Stimulated activated CD8-positive, alpha-beta memory T cell treated with anti-CD3 and anti-CD28 coated beads, Interleukin-15, amount 100 ng/mL, for 48 hours (primary cell): ENCODE measurements at places on chromosomes 5 and 9.

GRCh38 chr5:148729182-148729581 lies 74.9 kb upstream of the HTR4 start:
- no peak for DNase-seq

DNA sequence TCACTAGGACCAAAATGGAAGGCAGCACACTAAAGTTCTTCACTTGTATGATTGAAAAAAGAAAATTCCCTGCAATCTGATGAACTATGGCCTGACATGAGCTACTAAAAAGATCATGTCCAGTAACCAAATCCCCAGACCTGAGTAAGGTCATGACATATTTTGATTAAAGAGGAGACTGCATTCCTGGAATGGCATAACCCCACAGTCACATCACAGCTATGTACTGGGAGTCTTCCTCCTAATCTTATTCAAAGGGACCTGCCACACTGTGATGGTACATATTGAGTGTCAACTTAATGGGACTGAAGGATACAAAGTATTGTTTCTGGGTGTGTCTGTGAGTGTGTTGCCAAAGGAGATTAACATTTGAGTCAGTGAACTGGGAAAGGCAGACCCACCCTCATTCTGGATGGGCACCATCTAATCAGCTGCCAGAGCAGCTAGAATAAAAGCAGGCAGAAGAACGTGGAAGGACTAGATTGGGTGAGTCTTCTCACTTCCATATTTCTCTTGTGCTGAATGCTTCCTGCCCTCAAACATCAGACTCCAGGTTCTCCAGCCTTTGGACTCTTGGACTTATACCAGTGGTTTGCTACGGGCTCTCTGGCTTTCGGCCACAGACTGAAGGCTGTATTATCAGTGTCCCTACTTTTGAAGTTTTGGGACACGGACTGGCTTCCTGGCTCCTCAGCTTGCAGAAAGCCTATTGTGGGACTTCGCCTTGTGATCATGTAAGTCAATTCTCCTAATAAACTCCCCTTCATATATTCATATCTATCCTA lies 345.0 kb downstream of the TMEM38B start:
- DNase-seq, result no peak

DNA sequence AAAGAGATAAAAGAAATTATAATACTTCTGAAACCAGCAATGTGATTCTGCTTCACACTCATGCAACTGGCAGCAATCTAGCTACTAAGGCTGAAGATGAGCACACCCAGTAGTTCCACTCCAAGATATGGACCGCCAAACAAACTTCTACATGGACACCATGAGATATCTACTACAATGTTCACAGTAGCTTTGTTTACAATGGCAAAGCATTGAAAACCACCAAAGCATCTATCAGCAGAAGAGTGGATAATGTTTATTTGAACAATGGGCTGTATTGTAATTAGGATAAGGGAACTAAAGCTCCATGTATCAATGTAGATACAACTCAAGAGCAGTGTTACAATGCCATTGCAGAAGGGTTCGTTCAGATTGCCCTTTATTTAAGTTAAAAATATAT lies 91.2 kb upstream of the ERBIN start:
- no peak for DNase-seq

GRCh38 chr5:91293131-91293530 lies 90.0 kb downstream of the ARRDC3 start:
- DNase-seq, result no peak

GRCh38 chr9:116686693-116687073 lies 422 bp upstream of the TRIM32 start:
- no peak for DNase-seq

DNA sequence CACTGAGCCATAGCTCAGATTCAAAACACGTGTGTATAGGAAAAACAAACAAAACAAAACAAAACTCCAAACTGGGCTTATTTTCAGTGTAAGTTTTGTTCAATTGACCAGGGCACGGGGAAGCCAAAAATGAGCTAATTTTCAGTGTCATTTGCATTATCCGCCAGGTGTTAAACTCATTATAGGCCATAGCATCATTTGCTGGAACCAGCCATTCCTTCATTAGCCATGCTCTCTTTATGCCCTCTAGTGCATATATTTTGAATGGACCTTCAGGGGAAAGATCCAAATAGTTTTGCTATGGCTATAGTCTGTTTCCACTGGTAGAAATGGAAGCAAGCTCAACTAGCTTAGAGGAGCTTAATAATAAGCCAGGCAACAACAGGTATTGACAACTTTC lies 1205.2 kb upstream of the DMAC1 start:
- DNase-seq, result no peak

DNA sequence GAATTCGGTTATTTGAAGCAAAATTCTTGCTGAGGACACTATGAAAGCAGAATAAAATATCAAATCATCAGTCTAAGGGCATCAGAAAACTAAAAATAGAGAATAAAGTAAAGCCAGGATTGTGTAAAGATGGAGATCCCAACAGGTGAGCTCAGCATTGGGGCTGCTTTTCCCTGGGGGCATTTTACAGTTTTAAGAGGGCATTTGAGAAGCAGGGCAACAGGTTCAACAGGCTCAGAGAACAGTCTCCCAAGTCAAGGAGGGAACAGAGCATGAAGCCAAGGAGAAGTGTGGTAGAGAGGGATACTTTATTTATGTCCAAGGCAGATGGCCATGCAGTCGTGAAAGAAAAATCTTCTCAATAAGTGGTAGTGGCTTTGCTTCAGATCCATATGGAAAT lies 145.4 kb downstream of the SYK start:
- no peak for DNase-seq

DNA sequence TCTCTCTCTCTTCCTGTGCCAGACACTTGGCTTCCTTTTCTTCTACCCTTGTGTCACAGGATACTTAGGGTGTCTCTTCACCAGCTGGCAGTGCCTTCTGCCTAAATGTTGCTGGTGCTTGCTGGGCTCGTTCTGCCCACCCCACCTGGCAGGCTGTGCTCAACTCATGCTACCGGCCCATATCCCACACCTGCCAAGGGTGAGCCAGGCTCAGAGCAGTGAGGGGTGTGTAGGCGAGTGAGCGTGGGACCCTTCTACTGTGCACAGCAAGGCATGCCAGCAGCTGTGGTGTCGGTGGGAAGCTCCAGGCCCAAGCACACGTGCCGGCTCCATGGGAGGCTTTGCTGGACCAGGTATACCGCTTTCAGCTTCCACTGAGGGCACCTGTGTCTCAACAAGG lies 1626.7 kb upstream of the ACO1 start:
- no peak for DNase-seq

GRCh38 chr9:110115826-110116542 lies 92.0 kb downstream of the C9orf152 start:
- DNase-seq, result no peak

DNA sequence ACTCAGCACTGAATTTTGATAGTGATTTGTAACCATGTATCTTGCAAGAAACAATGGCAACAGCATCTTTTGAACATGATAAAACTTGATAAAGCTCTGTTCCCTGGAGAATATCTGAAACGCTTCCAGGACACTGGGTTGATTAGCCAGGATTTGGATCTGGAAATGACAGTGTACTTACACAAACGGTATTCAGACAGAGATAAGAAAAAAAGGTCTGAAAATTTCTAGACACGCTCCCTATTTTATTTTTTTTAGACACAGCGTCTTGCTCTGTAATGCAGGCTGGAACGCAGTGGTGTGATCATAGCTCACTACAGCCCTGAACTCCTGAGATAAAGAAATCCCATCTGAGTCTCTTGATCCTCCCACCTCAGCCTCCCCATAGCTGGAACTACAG lies 109.0 kb downstream of the GNAQ start:
- DNase-seq, result no peak

DNA sequence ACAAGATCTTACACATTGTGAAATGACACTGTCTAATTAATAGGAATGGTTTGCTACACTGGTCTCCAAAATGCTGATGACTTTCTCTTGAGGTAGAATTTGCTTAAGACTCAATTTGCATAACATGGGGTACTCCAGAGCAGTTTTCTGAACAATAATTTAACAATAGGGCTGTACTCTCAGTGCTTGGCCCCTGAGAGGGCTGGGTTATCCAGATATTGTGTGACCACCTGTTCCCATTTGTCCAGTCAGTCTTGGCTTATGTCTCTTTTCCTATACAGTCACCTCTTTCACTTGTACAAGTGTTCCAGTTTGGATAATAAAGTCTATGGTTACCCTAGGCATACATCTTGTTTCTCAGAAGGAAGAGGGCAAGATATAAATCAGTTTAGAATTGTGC lies 17.9 kb downstream of the ZSWIM6 start:
- no peak for DNase-seq

- no peak for DNase-seq
Observed at GRCh38 chr5:171429543-171429910, 10.1 kb downstream of the FGF18 start.

DNA sequence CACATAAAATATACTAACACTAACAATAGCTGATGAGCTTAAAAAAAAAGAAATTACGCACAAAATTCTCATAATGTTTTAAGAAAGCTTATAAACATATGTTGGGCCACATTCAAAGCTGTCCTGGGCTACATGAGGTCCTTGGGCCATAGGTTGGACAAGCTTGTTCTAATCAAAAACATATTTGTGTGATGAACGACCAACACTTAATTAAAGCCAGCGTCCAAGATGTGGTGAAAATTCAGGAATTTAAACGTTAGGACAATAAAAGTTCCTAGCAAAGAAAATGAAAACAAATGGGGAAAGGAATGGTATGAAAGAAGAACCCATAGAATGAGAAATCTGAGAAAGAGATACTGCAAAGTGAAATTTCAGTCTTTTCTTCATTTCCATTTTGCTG lies 429.6 kb upstream of the DMAC1 start:
- DNase-seq, result no peak

DNA sequence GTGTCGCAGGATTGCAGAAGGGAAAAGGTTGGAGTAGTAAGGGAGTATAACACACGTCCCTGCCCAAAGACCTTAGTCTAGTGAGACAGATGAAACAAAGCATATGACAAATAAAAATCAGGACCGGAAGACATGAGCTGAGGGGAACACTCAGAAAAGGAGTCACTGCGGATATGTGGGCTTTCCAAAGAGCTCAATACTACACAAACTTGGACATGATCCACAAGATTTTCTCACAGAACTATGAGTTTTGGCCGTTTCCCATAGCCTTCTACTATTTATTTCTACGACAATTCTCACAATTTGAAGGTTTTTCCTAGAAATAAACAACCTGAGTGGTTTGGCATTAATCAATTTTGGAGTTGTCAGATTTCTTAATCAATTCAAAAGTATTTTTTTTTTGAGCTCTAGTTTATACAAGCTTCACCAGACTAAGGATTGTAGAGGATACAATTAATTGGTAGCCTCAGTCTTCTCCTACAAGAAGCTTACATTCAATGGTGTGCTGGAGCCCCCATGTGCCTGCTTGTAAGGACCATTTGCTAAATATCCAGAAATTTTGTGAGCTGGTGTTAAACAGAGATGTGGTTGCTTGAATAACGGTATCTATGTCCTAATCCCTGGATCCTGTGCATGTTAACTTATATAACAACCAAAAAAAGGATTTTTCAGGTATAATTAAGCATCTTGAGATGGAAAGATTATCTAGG lies 91.4 kb downstream of the ADAMTS12 start:
- DNase-seq, result no peak

DNA sequence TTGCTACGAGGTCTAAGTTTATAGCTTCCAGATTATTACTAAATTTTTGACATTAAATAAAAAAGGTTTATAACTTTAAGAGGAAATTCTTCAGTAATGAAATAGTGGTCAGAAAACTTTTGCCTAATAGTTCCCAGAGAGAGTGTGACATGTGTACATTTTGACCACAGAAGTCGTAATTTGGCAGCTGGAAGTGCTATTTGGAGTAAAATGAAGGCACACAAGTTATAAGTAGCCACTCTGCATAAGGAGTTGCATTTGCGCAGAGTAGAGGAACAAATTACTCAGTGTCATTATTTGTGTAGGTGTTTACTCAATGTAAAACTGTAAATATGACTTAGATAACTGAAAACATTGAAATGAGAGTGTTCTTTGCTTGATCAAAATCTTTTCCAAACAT lies 408.4 kb downstream of the CCDC171 start:
- DNase-seq, result no peak

DNA sequence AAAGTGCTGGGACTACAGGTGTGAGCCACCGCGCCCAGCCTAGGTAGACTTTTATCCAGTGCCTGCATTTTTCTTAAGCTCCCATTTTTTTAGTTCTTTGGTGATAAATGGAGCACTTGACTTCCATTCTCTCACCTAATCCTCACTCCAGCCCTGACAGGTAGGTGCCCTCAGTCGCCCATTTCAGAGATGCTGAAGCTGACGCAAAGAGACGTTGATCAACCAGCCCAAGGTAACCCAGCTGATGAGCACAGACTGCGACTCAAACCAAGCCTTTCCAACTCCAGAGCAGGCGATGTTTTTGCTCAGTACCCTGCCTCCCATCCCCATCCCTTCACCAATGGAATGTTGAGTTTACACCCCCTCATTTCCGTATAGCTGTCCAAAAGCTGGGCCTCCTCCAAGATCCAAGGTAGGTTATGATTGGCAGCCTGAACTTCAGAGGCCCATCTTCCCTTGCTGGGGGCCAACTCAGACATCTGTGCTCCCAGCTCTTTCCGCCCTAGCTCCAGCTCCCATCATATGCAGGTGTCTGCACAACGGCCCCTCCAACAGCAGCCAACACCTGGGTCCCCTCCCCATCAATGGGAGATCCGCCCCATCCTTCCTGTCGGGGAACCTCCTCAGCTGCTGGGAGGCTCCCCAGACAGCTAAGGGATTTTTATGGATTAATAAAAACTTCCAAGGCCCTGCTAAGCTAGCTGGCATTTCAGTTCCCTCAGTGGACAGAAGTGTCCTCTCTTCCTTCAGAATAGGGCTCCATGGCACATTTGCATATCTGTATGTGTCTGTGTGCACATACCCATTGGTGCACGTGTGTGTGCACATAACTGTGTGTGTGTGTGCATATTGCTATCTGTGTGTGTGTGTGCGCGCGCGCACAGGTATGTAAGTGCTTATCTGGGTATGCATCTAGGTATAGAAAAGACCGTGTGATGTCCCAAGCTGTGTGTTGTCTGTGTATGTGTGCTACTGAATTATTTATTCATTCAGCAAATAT lies 39.3 kb upstream of the VDAC1 start:
- no peak for DNase-seq

GRCh38 chr9:131759017-131759647 lies 19.3 kb upstream of the RAPGEF1 start:
- DNase-seq, result no peak

GRCh38 chr9:14978022-14979000 lies 68.1 kb upstream of the FREM1 start:
- no peak for DNase-seq

DNA sequence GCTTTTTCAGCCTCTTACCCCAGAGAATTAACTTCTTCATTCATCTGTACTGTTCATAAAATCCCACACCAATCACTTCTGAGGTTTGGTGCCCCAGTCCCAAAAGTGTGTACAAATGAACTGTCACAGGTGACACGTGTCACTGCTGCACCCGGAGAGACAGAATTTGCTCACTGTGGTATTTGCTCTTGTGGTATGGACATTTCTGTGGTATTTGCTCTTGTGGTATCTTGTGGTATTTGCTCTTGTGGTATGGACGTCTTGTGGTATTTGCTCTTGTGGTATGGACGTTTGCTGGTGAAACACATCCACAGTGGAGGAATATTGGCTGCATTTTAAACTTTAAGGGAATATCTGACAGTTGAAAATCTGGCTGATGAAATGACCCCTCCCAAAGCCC lies 214.9 kb upstream of the DAP start:
- DNase-seq, result no peak
